Fibroblast of skin of right biceps (primary cell): ENCODE measurements at places on chromosomes 11 and 22.

DNA sequence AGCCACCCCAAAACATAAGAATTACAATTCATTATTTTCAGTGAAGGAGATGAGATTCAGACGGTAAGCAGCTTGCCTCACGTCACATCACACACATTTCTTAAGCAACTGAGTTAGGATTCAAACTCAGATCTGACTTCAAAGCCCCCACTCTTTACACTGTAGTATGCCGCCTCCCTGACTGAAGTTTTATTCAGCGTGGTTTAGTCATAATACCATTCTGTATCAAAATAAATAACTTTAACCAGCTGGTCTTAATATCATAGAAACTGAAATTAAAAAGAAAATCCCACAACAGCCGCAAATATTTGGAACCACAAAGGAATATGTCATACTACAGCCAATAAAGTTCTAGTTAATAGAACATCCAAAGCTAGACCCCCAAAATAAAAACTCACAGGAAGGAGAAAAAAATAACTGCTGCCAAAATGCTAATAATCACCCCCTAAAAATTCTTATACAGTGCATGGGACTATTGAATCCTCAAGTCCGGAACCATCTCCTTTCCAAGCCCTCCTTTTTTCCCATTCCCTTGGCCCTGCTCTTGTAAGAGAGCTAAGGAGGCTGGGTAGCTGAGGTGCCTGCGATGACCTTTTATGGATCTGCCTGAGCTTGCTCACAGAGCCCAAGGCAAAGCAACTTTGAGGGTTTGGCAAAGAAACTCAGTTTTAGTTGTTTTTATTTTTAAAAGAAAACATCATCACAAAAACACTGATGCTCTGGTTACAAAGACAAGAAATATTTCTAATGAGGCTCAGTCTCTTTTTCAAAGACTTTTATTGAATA is 334.5 kb downstream of the TTC28 start:
- DNase-seq: peak; percentile 46

- no peak for DNase-seq
Measured at GRCh38 chr11:76589964-76590950, 80.3 kb downstream of the LRRC32 start.

DNA sequence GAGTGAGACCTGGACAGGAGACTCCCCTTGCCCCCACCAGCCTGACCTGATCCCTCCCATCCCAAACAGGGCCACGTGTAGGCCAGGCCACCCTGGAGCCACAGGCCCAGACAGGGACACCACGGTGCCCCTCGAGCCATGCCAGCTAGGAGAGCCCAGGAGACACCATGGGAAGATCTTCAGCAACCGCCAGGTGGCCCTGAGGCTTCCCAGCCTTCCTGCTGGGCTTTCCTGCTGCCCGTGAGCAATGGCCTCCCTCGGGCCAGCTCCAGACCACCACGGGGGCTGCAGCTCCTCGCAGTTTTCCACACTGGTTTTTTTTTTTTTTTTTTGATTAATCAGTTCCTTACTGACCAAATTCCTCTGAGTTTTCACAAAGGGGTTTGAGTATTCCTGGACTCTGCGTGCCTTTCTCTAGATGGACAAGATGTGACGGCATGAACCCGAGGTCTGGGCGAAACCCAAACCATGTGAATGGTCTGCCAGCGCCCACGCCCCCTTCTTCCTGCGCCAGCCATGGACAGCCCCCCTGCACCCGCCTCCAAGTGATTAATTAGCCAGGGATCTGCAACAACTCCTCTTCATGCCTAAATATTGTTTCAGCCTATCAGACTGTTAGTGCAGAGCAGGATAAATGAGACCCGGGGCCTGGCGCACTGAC is 40.9 kb downstream of the TBX1 start:
- no peak for DNase-seq

GRCh38 chr22:47835726-47836125 is 1073.3 kb downstream of the TBC1D22A start:
- DNase-seq: peak; percentile 99

DNA sequence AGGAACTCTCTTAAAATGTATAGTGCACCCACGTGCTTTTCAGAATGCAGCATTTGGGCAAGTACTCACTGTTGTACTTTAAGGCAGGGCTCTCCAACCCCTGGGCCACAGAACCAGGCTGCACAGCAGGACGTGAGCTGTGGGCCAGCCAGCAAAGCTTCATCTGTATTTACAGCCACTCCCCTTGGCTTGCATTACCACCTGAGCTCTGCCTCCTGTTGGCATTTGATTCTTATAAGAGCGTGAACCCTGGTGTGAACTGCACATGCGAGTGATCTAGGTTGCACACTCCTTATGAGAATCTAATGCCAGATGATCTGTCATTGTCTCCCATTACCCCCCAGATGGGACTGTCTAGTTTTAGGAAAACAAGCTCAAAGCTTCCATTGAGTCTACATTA is 3.0 kb downstream of the C11orf58 start:
- no peak for DNase-seq

DNA sequence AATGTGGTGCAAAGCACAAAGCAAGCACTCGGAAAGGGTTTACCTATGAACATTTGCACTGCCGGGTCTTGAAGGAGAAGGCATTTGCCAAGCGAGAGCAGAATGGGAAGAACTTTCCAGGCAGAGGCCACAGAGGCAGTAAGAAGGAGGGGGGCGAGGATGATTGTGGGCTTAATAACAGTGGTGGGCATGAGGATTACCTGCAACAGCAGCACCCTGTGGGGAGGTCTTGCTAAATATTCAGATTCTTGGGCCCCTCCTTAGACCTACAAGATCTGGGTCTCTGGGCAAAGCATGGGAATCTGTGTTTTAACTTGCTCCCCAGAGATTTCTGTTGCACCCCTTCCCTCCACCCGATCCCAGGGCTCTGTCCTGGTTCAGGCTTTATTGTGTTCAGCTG is 75.1 kb upstream of the ZBED5 start:
- DNase-seq: no peak

DNA sequence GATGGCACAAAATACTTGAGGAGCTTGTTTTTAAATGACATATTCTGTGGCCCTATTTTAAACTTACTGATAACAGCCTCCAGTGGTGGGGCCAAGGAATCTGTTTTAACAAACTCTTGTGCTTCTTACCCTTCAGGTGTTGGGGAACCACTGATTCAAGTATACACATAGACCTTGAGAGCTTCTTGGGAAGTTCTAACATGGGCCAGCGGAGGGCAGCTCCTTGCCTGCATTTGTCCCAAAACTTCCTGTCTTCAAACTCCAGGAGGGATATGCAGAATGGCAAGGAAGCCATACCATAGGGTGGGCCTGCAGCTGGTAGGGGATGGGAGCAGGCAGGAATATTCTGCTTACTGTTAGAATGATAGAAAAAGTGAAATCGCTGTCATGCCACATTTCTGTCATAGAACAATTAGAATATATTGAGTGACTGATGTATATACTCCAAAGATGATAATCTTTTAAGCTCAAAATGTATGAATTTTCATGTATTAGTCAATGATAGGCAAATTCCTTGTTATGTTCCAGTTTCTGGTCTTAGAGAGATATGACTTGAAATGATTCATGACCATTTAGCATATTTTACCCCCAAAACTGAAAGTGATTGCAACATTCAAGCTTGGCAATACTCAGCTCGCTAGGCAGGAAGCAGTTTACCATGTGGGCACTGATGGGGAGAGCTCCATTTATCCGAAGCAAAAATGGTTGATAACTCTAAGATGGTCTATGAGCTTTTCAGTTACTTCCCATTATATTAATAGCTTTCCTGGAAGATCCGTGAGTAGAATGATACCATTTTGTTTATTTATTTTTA is 9.2 kb downstream of the EXT2 start:
- no peak for DNase-seq

DNA sequence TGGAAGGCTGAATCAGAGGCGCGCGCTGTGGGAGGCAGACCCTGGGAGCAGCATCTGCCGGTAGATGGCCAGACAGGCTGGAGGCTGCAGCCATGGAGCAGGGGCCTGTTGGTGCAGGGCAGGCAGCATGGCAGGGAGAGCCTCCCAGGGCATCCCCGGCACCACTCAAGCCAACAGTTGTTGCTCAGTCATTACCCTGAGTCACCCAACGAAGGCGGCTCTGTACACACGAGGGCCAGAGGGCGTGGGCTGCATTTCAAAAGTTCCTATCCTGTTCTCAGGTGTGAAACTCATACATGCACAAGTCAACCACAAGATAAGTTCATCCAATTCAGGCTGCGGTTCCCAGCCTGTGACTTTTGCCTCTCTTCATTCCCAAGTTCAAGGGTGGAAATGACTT is 2.6 kb downstream of the ANO1 start:
- DNase-seq: no peak

DNA sequence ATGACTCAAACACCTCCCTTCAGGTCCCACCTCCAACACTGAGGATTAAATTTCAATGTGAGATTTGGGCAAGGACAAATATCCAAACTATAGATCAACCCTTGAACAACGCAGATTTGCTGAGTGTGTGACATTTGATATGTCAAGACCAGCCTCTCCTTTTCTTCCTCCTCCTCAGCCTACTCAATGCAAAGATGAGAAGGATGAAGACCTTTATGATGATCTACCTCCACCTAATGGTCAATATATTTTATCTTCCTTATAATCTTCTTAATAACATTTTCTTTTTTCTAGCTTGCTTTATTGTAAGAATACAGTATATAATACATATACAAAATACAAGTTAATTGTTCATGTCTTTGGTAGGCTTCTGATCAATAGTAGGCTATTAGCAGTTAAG is 67.5 kb upstream of the MPPED2 start:
- DNase-seq: no peak

- peak; percentile 26 for DNase-seq
Measured at GRCh38 chr11:88169471-88169870, 5.8 kb downstream of the RAB38 start.

DNA sequence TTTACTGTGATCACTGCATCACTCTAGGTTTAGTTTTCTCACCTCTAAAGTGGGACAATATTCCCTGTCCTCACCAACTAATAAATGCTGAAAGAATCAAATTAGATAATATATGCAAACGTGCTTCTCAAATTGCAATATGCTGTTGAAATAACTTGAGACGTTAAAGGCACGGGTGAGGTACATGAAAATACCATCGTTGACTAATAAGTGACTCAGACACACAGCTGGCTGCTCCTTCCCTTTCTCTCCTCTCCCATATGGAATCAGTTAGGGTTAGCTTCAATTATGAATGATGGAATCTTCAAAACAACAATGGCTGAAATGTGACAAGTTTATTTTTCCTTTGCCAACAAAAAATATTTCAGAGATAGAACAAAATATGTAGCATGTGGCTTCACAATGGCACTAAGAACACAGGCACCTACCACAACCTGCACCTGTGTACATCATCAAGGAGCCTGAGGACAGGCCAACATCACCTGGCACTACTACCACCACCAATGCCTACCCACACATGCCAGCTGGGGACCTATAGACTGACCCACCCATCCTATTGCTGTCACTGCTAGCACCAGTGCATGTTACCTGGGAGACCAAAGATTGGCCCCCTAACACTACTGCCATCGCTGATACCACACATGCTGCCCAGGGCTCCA is 13.7 kb downstream of the GDPD4 start:
- DNase-seq: peak; percentile 89

GRCh38 chr22:47091246-47091651 is 328.8 kb downstream of the TBC1D22A start:
- no peak for DNase-seq

DNA sequence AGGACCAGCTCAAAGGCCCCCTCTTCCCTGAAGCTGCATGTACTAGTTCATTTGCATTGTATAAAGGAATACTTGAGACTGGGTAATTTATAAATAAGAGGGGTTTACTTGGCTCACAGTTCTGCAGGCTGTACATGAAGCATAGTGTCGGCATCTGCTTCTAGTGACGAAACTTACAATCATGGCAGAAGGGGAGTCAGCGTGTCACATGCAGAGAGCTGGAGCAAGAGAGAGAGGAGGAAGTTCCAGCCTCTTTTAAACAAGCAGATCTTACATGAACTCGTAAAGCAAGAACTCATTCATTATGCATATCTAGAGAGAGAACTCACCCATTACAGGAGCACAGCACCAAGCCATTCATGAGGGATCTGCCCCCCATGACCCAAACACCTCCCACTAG is 7.1 kb upstream of the HMGXB4 start:
- no peak for DNase-seq

DNA sequence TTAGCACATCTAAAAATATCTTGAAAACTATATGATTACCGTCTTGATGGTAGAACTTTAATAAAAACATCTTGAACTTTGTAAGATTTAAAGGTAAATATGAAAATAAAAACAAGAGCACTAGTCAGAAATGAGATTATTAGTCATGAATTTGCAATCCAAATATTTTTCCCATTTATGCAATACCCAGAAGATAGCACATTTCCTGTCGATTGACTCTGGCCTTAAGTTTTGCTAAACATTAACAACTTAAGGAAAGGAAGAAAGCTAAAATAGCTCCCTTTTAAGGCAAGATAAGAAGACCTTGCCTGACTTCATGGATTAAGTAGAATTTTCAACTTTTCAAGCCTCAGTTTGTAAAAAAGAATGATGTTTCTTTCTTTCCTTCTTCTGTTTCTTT is 1374.7 kb upstream of the RAG2 start:
- DNase-seq: no peak

- DNase-seq: peak; percentile 52
Measured at GRCh38 chr11:121421149-121421901, 30.8 kb upstream of the SORL1 start.

DNA sequence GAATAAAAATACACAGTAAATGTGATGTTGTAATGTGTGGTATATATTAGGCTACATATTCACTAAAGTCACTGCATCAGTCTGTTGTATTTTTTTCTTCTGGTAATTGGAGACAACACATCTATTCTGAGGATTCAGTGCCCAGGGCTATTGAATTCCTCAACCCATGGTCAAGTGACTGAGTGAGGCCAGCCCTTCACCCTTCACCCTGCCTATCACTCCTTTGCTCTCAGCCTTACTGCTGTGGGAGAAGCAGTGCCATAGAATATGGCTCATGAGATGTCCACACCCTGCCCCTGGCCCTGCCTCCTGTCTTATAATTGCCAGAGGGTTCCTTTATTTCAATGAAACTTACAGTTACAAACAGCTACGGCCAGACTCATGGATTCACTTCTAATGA is 295.6 kb downstream of the NTM start:
- DNase-seq: no peak

DNA sequence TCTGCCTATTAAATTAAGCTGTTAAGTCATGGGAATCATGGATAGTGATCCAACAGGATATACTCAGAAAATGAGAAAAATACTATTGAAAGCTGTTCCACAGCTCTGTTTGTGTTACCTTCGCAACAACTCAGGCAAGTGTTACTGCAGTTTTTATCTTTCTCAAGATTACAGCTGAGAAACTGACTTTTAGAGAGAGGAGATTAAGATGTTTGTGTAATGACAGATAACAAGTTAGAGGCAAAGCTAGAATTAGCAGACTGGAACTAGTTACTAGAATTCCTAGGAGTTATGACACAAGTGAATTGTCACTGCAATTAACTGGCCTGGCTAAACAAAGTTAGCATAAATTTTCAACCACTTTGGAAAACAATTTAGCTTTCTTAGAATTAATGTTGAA is 1.6 kb downstream of the SLN start:
- no peak for DNase-seq

- DNase-seq: peak; percentile 31
Measured at GRCh38 chr22:24445481-24446259, 18.3 kb downstream of the ADORA2A start.
